Bone marrow (tissue), 2 donors: ENCODE measurements at places on chromosomes 13 and 19.

GRCh38 chr19:13057744-13058143, 44.9 kb downstream of the LYL1 start:
- no peak for DNase-seq

- DNase-seq = no peak
These were observed 43.3 kb downstream of the TNFSF11 start for GRCh38 chr13:42617221-42617620.

- DNase-seq = no peak
These were observed 32.9 kb upstream of the OXGR1 start for GRCh38 chr13:97027162-97027554.

DNA sequence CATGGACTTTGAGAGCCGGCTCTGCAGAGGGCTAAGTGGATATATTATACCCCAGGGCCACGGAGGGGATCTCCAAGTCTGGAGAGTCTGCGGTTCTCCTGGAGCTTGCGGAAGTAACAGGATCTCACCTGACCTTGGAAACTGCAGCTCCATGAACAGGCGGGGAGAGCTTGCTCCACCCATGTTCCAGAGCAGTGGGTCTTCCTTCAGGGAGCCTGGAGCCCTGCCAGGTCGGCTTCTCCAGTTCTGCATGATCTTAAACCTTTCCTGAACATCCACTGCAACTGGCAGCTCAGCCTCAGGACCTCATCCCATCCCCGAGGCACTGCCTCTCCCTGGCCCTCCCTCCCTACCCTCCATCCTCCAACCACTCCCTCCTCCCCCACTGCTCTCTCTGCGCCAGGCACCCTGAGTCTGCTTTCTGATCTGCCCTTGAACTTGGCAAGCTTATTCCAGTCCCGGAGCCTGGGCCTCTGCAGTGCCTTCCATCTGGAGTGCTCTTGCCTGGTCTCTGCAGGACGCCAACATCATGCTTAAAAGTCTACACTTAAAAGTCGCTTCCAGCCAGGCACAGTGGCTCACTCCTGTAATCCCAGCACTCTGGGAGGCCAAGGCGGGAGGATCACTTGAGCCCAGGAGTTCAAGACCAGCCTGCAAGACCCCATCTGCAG, 13.2 kb downstream of the ATCAY start:
- DNase-seq = no peak

GRCh38 chr19:720345-721160, 11.8 kb downstream of the PALM start:
- no peak for DNase-seq

DNA sequence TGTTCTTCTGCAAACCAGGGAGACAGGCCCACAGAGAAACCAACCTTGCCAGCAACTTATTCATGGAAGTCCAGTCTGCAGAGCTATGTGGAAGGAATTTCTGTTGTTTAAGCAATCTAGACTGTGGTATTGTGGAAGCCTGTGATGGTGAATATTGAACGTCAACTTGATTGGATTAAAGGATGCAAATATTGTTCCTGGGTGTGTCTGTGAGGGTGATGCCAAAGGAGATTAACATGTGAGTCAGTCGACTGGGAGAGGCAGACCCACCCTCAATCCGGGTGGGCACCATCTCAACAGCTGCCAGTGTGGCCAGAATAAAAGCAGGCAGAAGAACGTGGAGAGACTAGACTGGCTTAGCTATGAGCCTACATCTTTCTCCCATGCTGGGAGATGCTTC, 606.0 kb downstream of the EFNB2 start:
- no peak for DNase-seq

- no peak for DNase-seq
These were observed 12.3 kb downstream of the RBM26 start for GRCh38 chr13:79393564-79394249.

- DNase-seq = no peak
These were observed 15.7 kb downstream of the PNPLA6 start for GRCh38 chr19:7550987-7551761.

DNA sequence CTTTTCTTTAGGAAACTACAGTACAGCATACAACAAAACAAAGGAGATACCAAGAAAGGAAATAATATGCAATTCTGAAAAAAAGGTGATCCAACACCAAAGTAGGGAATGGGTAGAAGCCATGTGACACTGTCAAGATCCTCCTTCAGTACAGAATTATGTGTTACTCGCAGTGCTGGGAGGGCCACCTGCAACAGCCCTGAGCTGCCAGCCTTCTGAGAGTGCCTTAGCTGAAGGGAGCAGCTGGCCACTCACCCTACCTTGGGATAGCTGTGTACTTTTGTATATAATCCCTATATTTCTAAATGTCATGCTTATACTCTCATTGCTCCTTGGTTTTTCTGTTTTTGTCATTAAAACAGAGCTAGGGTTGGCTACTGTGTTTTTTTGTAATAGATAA, 1518.2 kb upstream of the PCDH20 start:
- no peak for DNase-seq

DNA sequence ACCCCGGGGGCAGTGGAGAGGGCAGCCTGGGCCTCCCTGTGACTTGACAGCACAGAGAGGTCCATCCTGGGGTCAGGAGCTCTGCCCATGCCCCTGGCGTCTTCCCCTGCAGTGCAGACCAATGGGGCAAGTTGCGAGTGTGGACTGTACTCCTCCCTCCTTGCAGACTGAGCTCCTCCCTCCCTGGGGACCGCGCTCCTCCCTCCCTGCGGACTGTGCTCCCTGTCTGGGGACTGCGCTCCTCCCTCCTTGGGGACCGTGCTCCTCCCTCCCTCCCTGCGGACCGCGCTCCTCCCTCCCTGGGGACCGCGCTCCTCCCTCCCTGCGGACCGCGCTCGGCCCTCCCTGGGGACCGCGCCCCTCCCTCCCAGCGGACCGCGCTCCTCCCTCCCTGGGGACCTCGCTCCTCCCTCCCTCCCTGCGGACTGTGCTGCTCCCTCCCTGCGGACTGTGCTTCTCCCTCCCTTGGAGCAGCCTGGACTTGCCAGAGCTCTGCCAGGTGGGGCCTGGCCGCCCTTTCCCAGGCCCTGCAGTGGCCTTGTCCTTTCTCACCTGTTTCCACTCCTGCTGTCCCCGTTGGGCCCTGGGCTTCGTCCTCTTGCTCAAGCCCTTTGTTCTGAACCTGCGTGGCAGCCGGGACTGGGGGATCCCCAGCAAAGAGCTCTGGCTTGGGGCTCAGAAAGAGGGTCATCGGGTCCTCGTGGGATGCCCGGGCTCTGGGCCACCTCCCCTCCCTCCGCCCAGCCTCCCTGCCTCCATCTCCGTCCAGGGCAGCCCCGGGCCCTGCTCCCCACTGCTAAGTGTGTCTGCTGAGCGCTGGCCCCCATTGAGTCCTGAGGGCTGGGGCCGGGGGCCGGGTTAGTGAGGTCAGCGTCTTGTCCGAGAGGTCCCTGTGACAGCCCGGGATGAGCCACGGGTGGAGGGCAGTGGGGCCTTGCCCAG, 6.8 kb downstream of the GAMT start:
- DNase-seq = no peak

DNA sequence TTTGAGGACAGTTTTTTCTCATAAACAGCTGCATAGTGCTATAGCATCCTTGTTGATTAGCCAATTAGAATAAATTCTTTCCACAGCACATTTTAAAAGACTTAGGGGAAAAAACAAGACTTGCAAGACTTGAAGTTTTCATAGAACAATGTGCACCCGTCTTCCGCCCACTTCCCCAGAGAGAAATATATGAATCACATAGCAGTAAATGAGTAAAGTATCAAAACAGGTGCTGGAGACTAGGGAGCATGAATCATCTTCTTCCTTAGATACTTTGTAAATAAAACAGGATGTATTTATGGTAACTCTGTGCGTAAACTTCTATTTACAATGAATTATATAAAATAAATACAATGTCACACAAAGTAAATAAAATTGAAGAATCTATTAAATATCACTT, 75.1 kb downstream of the COL4A2 start:
- no peak for DNase-seq

- no peak for DNase-seq
These were observed 1.7 kb downstream of the MADCAM1 start for GRCh38 chr19:497869-498510.

- no peak for DNase-seq
These were observed 4.8 kb upstream of the C1QTNF9 start for GRCh38 chr13:24304620-24305019.

DNA sequence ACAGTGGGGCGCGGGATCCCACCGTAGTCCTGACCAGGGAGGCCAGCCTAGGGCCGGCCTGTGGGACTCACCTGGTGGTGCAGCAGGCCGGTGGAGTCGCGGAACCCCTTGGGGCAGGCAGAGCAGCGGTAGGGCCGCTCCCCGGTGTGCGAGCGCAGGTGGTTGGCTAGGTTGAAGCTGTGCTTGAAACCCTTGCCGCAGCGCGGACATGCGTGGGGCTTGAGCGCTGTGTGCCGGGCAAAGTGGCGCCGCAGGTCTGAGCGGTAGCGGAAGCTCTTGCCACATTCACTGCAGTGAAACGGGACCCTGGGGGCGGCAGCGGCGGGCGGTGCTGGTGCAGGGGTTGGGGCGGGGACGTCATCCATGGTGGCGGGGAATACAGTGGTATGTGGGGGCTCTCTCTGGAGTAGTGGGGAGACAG, 1.8 kb downstream of the FIZ1 start:
- DNase-seq = no peak

DNA sequence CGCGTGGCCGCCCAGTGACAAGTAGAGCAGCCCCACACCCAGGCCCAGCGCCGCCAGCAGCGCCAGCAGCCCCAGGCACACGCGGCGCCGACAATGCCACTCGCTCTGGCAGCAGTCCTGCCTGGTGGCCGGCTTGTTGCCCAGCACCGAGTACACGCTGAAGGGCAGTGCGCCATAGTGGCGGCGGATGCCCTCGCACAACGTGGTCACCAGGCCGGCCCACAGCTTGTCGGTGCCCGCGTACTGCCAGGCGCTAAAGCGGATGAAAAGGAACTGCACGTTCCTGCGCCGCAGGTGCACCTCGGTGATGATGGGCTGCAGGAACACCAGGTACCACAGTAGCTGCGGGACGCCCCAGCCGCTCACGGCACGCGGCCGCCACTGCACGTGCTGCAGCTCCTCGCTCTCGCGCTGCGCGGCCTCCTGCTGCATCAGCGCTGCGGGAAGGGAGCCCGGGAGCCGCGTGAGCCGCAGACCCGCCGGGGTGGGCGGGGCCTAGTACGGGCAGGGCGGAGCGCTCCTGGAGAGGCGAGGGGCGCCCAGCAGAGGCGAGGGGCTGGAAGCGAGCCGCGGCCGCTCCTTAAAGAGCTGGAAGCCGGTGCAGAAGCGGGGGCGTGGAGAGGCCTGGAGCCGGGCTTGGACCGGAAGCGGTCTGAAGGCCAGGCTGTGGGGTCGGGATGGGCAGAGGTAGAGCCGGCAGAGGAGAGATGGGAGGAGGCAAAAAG, 7.3 kb downstream of the NKPD1 start:
- DNase-seq = no peak

DNA sequence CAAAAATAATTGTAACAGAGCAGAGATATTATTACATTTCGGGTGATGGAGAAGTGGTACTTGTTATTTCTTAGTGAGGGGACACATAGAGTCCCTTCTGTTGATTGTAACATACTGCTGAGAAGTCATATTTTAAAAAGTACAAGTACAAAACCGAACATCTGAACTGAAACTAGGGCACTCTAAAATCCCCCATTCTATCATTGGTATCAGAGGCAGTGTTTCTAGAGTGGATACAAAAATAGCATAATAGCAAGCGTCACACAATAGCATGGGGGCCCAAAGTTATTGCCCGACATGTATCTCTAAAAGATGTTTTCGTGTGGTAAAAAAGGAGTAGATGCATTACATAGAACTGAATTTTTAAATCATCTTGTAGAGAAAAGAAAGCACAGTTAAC, 502.1 kb upstream of the SLC10A2 start:
- DNase-seq = no peak

GRCh38 chr19:51687791-51688670, 5.1 kb upstream of the SPACA6 start:
- no peak for DNase-seq

GRCh38 chr13:93029536-93029935, 197.1 kb upstream of the GPC6 start:
- no peak for DNase-seq

DNA sequence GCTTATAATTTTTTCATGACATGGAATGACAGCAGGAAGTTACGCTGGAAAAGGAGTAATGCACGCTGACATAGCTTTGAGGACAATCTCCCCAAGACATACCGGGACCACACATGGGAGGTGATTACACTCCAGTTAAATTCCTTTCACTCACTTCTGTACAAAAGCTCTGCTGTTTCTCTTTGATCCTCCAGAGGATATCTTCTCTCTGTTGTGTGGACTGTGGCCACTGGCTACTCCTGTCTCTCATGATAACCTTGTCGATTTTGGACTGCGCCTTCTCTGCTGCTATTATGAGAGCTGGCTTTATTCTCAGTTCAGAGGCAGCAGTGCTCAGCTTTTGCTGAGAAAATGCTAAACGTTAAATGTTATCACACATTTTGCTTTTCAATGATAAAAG, 464.6 kb downstream of the FGF9 start:
- DNase-seq = no peak

GRCh38 chr13:105890509-105890908, 645.0 kb downstream of the EFNB2 start:
- no peak for DNase-seq

DNA sequence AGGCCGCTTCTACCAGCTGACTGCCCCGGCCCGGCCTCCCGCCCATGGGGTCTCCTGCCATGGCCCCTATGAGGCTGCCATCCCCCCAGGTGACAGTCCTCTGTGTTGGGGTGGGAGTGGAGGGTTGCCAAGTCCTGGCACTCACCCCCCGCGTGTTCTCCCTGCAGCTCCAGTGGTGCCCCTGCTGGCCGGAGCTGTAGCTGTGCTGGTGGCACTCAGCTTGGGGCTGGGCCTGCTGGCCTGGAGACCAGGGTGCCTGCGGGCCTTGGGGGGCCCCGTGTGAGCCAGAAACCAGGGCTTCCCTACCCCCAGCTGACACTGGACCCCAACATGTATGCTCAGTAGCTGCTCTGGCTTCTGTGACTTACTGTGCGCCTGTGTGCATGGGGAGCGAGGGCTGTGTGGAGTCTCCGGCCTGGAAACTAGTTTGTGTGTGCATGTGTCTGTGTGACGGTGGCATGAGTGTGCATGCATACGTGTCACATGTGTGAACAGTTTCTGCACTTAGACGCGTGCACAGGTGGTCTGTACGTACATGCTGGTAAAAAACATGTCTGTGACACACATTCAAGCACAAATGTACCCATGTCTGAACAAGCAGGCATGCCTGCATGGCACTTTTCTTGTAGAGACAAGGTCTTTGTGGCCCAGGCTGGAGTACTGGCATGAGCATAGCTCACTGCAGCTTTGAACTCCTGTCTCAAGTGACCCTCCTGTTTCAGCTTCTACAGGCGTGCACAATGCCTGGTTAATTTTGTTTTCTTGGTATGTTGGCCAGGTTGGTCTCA, 4.9 kb downstream of the ACP4 start:
- no peak for DNase-seq

- DNase-seq = no peak
These were observed 3.6 kb downstream of the TLE2 start for GRCh38 chr19:3025549-3025886.

DNA sequence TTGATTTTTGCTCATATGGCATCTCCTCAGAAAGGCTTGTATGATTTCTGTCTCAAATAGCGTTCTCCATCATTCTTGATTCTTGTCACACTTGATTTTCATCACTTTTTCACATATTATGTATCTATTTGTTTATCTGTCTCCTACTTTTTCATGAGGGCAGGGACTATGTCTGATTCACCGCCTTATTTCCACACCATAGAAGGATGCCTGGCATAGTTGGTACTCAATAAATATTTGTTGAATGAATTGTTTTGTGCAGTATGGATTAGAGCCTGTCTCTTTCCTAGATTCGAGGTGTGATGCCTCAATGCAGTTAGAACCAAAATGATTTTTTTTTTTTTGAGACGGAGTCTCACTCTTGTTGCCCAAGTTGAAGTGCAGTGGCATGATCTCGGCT, 12.1 kb downstream of the SAE1 start:
- no peak for DNase-seq

- DNase-seq = no peak
These were observed 77.4 kb downstream of the PDS5B start for GRCh38 chr13:32663660-32664059.
